DND-41 (cell line): ENCODE measurements at places on chromosomes 5 and 9.

DNA sequence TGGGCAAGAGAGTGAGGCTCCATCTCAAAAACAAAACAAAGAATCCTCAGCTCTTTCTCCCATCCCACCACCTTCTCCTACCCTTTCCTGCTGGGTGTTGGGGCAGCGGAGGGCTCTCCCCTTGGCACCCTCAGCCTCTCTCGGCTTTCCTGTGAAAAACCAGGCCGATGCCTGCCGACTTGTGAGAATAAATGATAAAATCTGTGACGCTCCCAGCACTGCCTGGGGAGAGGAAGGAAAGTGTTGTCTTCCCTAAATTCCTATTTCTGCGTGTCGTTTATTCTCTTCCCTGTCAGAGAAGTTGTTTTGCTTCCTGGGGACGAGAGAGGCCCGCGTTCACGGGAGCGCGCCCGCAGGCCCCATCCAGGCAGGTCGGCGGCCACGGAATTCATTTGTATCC is 19.7 kb downstream of the NEK6 start:
- no peak for DNase-seq

GRCh38 chr5:132344775-132345514 is 24.6 kb upstream of the SLC22A5 start:
- DNase-seq: no peak

GRCh38 chr9:81722277-81722676 is 32.9 kb upstream of the TLE1 start:
- no peak for DNase-seq

DNA sequence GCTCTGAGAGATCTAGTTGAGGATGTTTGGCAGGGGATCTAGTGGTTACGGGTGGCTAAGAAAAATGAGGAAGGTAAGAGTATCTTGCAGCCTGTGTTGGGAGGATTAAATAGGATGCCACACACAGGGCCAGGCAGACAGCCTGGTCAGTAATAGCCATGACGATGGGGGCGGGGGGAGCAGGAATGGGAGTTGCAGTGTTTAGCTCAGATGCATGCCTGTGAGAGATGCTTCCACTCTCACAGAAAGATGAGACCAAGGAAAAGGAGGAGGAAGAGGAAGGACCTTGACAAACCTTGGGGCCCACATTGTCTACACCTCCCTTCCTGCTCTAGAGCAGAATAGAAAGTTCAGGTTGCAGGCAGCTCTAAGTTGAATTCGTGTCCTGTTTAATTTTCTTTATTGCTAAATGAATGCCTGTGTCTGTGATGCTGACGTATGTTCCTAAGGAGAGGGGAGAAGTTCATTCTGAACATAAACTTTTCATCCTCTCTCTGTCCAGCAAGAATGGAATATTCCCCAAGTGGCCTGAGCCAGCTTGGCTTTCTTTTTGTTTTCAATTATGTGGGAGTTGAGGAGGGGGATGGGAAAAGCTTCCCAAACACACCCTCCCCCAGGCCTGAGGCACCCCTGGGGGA is 28.7 kb downstream of the TGFBI start:
- no peak for DNase-seq

- no peak for DNase-seq
Measured at GRCh38 chr5:129448654-129449053, 11.4 kb upstream of the ADAMTS19 start.
